HCEC 1CT (cell line): ENCODE measurements at places on chromosomes 4 and X.
A peak's percentile ranks its signal among the peaks of the same experiment; 100 is the strongest.

- DNase-seq = no peak
Observed at GRCh38 chrX:37638047-37638446, 47.5 kb upstream of the XK start.

DNA sequence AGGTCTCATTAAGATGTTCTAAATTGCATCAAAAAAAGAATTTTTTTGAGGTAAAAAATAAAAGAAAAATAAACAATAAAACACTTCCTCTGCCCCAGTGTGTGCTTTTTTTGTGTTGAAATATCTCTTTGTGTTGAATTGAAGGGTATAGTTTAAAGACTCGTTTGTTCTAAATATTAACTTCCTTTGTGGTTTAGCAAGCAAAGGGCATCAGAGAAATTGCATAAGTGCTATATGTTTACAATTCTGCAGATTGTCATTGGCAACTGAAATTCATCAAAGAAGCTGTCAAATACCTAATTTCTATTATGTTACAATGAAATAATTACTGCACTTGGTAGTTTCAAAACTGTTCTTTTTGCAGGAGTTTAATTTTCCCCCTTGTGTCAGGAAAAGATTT, 260.5 kb downstream of the DKK2 start:
- no peak for DNase-seq

DNA sequence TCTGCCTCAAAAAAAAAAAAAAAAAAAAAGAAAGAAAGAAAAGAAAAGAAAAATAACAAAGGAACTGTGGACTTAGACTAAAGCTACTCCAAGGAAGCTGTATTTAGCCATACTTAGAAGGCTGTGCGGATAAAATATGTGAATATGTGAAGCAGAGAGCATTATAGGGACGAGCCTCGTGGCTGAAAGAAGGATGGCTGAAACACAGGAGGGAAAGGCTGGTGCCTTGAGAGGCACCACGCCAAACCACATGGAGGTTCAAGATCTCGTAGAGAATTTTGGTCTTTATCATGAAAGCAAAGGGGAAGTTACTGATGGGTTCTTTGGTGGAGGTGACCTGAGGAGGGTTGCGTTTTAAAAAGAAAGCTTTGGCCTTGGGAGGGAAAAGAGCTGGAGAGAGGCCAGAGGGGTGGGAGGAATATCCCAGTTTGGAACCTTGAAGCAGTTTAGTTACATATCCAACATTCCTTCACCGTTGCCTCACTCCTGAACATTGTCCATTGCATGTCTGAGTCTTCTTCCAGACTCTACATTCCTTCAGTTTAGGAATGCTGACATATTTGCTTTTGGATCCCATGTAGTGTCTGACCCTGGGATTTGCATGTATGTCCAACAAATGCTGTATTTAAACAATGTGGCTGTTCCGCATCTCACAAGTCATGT, 82.5 kb downstream of the CPE start:
- DNase-seq = peak; percentile 53

- no peak for DNase-seq
Observed at GRCh38 chrX:54633641-54634040, 103.6 kb downstream of the GNL3L start.

DNA sequence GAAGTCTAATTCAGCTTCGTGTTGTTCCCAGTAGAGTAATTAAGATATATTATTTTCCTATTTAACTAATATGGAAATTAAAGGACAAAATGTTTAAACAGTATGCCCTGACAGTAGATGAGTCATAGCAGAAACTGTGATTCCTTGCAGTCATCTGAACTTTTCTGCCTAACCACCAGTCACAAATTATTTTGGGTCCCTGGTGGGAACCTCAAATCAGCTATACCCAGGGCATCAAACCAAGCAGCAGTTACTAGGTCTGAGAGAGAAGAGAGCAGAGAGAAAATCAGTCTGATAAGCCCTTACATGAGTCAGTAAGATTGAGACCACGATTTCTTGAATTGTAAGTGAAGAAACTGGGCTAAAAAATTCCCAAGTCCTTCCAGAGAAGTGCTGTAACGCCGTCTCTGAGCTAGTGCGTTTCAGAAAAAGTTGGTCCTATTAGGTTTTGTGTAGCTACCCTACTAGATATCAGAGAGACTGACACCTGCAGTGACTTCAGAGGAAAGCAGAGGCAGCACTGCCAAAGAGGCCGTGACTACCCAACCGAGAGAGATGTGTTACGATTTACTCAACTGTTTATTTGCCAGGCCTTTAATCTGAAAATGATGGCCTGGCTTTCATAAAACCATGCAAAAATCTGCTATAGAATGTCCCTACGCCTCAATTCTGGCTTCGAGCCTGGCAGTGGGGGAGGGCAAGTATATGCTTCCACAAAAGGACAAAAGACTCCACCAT, 21.7 kb upstream of the GPM6A start:
- no peak for DNase-seq

- no peak for DNase-seq
Observed at GRCh38 chr4:25403699-25404098, 26.6 kb downstream of the ANAPC4 start.

DNA sequence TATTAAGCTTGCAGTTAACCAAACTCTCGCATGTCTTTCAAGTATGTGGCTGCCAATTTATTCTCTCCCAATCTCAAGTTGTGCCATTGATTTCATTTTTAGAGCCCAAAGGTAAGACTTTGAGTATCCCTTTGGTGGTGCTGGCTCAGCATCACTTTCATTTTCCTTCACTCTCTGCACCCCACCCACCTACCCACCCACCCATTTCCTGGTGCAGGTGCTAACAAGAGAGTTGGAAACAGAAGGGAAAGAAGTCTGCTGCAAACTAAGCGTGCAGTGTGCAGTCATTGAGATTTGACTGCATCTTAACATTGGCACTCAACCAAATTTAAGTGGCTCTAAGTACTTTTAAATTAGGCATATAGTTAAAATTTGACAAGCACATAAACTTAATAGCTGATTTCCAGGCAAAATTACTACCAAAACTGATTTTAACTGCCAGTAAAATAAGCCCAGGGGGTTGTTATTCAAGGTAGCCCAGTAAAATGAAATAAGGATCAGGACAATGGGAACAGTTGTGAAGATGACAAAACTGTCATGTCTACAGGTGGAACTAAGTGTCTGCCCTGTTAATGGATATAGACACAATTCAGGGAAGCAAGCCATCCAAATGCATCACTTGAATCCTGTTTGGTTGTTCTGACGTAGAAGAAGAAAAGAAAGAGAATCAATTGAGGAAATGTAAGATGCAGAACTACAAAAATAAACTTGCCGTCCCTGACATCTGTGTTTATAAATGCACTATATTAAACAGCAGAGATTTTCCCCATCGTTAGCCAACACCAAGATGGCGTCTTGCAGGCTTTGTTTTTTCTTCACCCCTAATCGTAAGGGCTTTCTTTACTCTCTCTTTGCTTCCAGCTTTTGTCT, 184.2 kb downstream of the KDR start:
- no peak for DNase-seq

DNA sequence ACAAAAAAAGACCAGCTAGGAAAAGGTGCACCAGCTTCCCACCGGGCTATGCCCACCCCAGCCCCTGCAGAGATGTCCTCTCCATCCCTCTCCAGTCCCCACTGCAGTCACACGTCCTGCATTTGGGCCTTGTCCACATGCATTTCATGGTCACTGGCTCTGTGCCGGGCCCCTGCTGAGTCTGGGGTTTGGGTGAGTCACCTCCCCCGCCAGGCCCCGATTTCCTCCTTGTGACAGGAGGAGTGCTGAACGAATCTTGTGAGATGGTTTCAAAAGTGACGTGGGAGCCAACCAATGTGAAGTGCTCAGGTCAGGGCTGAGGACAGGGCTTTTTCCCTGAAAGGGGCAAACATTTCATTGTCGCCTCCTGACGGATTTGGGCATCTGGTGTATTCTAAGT, 7.1 kb downstream of the CPZ start:
- DNase-seq = peak; percentile 17

GRCh38 chrX:136711147-136711546, 63.2 kb downstream of the CD40LG start:
- DNase-seq = peak; percentile 21

- DNase-seq = no peak
Observed at GRCh38 chrX:25016361-25016671, 551 bp upstream of the ARX start.

GRCh38 chr4:6788123-6788522, 5.6 kb downstream of the KIAA0232 start:
- DNase-seq = no peak

DNA sequence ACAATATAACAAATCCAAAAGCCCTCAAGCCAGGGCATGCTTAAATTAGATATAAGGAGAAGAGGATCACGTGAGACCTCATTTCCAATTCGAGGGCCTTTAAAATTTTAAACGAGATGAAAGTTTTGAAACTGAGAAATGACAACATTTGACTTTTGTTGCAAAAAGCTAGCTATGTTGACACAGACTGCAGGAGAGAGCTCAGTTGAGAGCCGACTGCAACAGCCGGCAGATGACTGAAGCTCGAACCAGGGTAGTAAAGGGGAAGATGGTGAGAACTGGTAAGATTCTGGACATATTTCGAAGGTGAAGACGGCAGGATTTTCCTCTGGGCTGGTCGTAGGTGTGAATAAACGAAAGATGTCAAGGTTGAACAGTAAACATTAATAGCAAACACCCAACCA, 773 bp downstream of the PRMT9 start:
- DNase-seq = no peak

DNA sequence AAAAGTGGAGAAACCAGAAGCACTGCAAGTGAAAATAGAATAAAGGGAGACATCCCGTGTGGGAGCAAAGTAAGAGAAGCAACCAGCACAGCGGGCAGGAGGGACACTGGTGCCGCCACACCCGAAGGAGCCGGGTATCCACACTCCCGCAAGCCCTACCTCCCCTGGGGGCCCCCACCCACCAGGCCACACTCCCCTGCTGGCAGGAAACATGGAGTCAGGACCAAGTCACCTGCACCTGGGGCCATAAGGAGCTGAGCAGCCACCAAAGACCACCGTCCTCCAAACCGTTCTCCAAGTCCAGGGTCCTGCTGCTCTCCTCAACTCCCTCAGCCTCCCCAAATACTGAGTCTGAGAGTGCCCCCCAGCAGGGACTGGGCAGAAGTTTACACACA, 30.5 kb downstream of the FGFRL1 start:
- no peak for DNase-seq

DNA sequence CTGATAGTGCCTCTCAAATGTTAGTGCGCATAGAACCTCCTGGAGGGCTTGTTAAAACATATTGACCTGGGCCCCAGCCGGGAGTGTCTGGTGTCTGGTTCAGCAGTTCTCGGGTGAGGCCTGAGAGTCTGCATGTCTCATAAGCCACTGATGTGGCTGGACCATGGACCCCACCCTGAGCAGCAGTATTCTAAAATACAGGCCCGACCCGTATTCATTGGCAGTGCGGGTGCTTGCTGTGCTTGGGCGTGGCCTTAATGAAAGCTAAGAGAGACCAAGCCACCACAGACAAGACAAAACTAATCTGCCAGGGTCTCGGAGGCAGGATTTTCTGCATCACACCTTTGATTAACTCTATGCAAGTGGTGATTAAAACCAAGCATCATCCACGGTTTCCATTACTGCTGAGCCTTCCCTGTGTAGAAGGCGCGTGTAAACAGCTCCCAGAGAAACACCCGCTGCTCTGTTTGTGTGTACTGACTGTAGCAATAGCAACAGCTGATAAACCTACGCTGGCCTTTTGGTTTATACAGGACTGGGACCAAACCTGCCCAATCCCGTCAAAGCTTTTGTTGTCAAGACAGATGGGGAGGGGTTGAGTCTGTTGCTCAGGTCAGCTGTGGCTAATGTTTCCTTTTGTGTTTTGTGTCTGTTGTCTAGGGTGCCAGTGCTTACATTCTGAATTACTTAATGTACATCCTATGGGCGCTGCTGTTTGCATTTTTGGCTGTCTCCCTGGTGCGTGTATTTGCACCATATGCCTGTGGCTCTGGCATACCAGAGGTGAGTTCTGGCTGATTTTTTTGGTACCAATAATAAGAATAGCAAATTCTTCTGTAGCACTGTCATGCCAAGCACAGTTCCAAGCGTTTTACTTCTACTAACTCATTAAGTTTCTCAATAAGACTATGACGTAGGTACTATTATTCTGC, 40.8 kb downstream of the CLCN4 start:
- DNase-seq = peak; percentile 3

- DNase-seq = no peak
Observed at GRCh38 chrX:68698942-68699341, 51.5 kb downstream of the STARD8 start.

DNA sequence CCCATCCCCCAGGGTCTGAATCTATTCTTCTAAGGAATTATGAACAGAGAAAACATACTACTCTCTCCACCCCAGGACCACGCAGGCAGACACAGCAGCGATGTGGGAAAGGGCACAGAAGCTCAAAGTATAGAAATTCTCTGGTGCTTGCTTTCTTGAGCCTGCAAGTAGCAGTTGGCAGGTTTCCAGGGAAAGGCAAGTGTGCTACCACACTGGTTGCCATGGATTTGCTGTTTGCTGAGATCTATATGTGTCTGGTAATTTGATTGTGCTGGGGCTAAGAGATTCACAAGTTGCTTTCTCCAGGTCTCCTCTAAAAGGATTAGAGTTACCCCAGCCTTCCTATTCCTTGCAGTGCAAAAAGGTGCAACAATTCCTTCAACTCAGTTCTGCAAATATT, 83.1 kb downstream of the GUCY2F start:
- no peak for DNase-seq

- DNase-seq = peak; percentile 13
Observed at GRCh38 chr4:113708250-113708649, 53.3 kb downstream of the CAMK2D start.
